Adrenal gland (tissue), 19 donors: ENCODE measurements at places on chromosomes 7 and 10. TPM values are rescaled to one million over a fixed set of nuclear protein-coding genes. Genes with fewer than 3 reads are reported as not detected.

DNA sequence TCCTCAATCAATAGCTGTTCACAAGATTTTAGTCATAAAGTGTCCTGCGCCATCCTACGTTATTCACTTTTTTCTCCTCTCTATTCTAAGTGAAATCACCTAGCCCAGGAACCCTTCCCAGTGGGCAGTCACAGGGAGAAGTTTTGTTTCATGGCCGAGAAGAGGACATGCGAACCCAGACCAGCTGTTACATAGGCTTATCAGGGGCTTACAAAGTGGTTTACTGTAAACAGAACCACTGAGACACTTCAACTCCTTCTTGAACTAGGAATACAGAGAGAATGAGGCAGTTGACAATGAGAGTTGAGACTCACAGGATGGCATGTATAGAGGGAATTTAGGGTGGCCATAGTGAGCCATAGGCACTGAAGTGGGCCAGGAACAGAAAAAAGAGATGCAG lies 246.9 kb upstream of the GLI3 start:
- H3K36me3 ChIP-seq: no peaks in the 10 kb centered on the region
- no peak for DNase-seq
- no peak overlapping the region for H3K4me3 ChIP-seq
- H3K27me3 ChIP-seq: no peaks in the 10 kb centered on the region

Gene SPDYE9
- total RNA-seq: not detected

- no peak overlapping the region for H3K4me3 ChIP-seq
- no peaks in the 10 kb centered on the region for H3K36me3 ChIP-seq
- no peaks in the 10 kb centered on the region for H3K4me1 ChIP-seq
- peak; percentile 16 for DNase-seq
- no peaks in the 10 kb centered on the region for H3K27me3 ChIP-seq
These were observed 275.3 kb downstream of the NRG3 start for GRCh38 chr10:82150123-82150900.

DNA sequence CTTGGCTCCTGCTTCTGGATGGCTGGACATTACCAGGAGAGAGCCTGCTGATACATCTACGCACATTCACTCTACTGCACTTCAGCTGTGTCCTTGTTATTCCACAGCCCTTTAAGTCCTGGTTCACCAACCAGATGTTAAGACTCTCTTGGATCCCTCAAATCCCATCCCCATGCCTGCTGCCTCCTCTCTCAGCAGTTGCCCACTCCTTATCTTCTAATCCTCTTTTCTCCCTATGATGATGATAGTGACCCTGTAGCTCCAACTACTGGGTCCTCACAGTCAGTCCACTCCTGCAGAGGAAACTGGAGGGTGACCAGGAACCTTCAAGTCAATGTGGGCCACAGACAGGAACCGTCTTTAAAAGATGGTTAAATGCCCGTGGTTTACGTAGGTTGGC lies 96.3 kb upstream of the PDCD4 start:
- no peak overlapping the region for H3K4me3 ChIP-seq
- H3K36me3 ChIP-seq: no peaks in the 10 kb centered on the region
- no peak for DNase-seq
- no peaks in the 10 kb centered on the region for H3K27me3 ChIP-seq

DNA sequence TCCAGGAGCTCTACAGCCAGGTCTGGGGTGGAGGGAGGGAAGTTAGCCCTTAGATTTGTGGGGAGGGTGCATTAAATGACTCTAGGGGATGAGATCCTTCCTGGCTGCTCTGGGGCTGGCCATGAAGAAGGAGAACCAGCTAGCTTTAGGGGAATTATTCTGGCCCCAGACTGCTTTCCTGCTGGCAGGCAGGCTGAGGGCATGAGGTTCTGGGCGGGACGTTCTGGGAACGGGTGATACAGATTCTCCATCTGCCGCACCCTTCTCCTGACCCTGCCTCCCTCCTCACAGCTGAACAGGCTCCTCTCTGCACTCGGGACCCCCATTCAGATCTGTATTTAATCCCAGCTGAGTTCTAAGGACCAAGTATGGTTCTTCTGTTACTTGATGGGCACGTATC lies 23.9 kb downstream of the GOLGA7B start:
- H3K4me1 ChIP-seq: peaks cover 5% of the 10 kb centered on the region
- no peak for DNase-seq
- H3K27ac ChIP-seq: no peak overlapping the region

GRCh38 chr10:79542626-79543025 lies 17.6 kb downstream of the SFTPA2 start:
- H3K36me3 ChIP-seq: no peaks in the 10 kb centered on the region
- H3K4me1 ChIP-seq: no peaks in the 10 kb centered on the region
- H3K27me3 ChIP-seq: no peaks in the 10 kb centered on the region
- no peak overlapping the region for H3K27ac ChIP-seq
- no peak for DNase-seq

GRCh38 chr7:115914951-115915350 lies 115.6 kb downstream of the TFEC start:
- H3K36me3 ChIP-seq: no peaks in the 10 kb centered on the region
- no peak for DNase-seq
- no peaks in the 10 kb centered on the region for H3K27me3 ChIP-seq
- no peak overlapping the region for H3K4me3 ChIP-seq
